ENCODE measurements at places on chromosomes 12 and 14.

GRCh38 chr12:128724468-128725046 is 99.2 kb downstream of the SLC15A4 start:
- no peak for DNase-seq

DNA sequence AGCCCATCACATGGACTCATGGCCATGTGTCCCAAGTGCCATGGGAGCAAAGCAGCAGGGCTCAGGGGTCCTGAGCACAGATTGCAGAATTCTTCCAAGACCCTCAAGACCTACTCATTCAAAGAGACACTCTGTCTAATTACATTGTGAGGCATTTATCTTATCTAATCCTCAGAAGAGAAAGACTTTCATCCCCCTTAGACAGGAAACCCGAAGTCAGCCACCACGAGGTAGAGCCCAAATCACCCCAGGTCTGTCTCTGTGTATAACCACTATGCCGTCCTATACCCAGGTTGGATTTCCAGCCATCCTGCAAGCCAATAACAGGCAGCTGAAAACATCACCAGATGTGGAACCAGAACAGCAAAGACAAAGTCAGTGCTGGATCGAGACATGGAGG is 8.9 kb upstream of the BCL11B start:
- DNase-seq, result no peak

DNA sequence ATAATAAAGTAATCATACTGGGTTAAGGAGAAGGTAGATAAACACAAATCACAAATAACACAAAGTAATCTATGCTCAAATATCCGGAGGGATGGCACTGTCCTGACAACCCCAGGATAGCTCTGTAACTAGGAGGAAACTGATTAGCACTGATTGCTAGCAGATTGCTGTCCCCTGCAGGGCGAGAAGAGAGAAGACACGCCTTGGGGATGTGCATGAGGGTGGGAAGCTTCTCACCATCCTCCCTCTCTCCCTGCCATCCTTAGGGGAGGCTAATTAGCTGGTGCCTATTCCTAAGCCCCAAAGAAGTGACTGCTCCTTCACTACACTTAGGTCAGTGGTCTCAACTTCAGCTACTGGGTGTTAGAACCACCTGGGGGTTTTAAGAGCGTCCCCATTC is 27.0 kb upstream of the TMEM260 start:
- no peak for DNase-seq

- no peak for DNase-seq
Observed at GRCh38 chr14:21749306-21749868, 75.8 kb upstream of the OR4E1 start.

GRCh38 chr14:50520947-50521815 is 11.2 kb downstream of the MAP4K5 start:
- peak; percentile 22 for DNase-seq

GRCh38 chr14:45819107-45819506 is 566.1 kb upstream of the MIS18BP1 start:
- no peak for DNase-seq

DNA sequence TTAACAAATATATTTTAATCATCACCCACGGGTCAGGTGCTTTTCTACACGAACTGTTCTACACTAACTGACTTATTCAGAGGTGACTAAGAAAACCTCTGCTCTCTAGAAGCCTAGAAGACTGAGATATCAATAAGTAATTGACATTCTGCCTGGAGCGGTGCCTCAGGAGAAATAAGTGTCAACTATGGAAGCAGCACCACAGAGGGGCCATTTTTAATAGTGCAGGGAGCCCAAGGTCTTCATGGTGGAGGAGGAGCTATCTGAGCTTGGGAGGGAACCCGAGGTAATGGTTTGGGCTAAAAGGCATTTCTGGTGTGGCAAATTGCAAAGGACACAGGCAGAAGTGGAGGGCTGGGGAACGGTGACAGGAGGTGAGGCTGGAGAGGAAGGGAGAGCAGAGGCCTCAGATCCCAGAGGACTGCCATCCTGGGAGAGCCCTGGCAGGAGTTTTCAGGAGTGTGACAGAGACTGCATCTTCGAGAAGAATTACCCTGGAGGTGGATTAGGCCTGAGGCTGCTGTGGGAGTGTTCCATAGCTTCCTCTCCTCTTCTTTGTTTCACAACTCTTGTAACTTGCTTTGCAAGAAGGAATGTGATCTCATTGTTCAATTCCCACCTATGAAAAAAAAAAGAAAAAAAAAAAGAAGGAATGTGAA is 123.1 kb downstream of the NPAS3 start:
- no peak for DNase-seq

GRCh38 chr12:80811957-80812708 is 95.4 kb downstream of the MYF5 start:
- DNase-seq, result no peak

DNA sequence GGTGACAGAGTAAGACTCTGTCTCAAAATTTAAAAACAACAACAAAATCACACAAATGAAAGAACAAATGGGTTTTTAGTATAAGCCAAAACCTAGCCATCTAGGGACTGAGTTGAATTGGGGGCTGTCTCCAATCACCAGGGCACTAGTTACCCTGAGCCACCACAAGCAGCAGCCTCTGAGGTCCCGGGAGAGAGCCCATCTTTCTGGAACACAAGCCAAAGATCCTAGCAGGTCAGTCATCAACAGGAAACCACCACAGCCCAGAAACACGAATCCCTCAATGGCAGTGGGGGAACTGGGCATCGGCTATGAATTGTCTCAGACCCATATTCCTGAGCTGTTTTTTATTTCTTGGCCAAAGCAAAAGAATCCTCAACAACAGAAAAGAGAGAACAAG is 75.3 kb downstream of the KDM2B start:
- no peak for DNase-seq

GRCh38 chr14:36852981-36853691 is 191.5 kb downstream of the PAX9 start:
- DNase-seq, result no peak

- DNase-seq, result no peak
Observed at GRCh38 chr12:31626270-31626995, 33.1 kb upstream of the ETFBKMT start.
